ENCODE measurements at places on chromosomes 2 and 18.

DNA sequence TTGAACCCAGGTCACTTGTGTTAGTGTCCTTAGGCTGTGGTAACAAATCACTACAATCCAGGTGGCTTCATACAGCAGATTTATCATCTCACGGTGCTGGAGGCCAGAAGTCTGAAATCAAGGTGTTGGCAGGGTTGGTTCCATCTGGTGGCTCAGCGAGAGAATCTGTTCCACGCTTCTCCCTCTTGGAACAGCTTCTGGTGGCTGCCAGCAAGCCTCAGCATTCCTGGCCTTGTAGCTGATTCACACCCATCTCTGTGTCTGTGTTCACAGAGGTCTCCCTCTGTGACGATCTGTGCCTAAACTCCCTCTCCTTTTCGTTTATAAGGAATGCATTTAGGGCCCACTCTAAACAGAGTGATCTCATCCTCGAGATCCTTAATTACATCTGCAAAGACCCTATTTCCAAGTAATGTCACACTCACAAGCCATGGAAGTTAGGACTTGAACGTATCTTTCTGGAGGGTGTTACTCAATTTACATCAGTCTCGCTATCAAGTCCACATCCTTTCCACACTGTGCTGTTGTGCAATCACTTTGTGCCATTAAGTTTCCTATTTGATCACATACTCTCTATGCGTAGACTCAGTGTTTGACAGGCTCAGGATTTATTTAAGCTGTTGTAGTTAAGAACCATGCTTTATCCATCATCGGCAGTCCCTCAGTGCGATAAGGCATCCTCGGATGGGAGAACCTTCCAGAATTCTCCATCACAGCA, 164.4 kb downstream of the SOCS6 start:
- no peak for DNase-seq

- peak; percentile 78 for DNase-seq
Measured at GRCh38 chr2:8576525-8577167, 105.2 kb upstream of the ID2 start.

GRCh38 chr2:78967294-78967693, 58.2 kb upstream of the REG3G start:
- no peak for DNase-seq

DNA sequence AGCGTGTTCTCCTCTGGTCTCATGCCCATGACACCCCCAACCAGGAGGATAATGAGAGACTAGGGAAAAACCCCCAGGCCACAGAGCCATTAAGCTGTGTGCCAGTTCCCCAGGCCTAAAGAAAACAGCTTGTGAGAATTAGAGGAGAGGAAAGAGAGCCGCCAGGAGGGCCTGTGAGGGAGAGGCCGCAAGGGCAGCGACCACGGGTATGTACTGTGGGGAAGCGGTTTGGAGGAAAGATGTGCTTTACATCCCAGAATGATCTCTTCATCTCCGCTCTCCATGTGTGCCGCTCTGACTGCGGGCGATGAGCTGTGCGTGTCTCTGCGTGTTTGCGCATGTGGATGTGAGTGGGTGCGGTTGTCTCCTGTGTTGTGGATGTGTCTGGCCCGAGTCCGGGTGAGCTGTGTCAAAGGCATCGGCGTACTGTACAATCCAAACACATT, 82.9 kb downstream of the DYSF start:
- no peak for DNase-seq

DNA sequence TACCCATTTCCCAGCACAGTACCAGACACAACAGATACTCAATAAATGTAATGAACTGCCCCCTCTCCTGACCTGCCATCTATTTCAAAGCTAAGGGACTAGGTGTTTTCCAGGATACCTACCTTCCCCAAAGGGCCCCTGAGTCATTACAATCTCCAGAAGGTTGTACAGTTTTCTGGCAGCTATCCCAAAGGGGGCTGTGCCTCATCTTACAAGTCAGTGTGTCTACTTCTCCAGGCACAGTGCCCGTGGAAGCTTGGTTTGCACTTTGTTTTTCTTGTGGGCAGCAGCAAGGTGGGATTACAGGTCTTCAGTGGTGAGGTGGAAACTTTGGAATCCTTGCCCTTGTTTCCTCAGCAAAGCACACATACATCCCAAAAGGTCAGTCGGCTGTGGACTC, 62.8 kb upstream of the CYP26B1 start:
- no peak for DNase-seq

DNA sequence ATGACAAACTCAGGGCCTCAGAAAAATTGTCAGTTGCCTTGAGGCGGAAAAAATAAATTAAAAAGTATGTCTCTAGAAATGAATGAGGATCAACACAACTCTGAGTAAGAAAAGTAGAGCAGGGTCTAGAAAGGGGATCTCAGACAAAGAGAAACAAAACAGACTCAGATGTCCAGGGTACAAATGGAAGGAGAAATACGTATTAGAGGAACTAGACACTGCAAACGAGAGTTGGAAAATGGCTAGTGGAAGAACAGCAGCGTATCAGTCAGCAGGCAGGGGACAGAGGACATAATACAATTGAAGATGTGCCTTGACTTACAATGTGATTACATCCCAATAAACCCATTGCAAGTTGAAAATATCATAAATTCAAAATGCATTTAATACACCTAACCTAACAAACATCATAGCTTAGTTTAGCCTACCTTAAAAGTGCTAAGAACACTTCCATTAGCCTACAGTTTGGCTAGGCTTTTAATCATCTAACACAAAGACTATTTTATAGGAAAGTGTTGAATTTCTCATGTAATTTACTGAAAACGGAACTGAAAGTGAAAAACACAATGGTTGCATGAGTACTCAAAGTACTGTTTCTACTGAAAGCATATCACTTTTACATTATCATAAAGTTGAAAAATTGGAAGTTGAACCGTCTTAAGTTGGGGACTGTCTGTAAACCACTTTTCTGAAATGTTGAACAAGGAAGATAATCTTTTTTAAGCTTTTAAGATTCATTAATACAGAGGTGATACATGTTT, 182.8 kb downstream of the NBAS start:
- no peak for DNase-seq

DNA sequence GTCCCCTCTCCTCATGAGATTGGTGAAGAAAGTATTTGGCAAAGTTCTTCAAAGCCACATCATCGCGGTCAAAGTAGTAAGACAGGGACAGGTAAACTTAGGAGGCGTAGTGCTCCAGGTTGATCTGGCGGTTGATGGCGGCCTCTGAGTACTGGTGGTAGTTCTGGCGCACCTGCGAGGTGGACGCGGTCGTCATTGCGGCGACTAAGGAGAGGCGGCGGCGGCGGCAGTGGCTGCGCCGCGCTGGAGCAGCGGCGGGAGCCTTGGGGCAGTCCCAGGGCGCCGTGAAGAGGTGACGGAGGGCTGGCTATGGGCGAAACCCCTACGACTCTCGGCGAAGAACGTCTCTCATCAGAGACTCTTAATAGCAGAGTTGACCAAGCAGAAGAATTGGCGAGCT, 107.2 kb upstream of the UBE2E3 start:
- DNase-seq = no peak

- no peak for DNase-seq
Measured at GRCh38 chr18:35095983-35096676, 54.9 kb downstream of the MAPRE2 start.

DNA sequence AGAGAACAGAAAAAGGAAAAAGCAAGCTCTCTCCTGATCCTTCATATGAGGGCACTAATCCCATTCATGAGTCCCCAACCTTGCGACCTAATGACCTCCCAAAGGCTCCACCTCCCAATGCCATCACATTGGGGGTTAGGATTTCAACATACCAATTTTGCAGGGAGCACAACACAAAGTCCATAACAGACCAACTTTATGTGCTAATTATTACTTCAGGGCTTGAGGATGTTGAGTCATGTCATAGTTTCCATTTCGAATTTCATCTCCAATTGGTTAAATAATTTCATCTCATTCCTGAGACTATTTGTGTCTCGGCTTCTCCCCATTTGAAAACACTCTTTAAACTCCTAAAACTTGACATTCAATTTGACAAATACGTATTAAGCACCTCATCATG, 69.9 kb upstream of the KLF7 start:
- no peak for DNase-seq

GRCh38 chr2:71714601-71715240, 261.4 kb downstream of the DYSF start:
- DNase-seq = no peak

DNA sequence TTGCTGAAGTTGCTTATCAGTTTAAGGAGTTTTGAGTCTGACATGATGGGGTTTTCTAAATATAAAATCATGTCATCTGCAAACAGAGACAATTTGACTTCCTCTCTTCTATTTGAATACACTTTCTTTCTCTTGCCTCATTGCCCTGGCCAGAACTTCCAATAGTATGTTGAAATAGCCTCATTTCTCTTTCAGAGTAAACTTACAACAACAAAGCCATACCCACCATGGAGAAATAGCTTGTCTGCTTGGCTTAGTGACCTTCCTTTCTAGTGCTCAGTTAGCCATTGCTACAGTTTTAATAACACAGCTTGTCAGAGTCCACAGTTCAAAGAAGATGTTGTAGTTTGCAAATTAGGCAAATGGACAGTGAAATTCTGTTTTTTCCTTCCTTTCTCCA, 228.0 kb downstream of the ETAA1 start:
- DNase-seq = no peak

DNA sequence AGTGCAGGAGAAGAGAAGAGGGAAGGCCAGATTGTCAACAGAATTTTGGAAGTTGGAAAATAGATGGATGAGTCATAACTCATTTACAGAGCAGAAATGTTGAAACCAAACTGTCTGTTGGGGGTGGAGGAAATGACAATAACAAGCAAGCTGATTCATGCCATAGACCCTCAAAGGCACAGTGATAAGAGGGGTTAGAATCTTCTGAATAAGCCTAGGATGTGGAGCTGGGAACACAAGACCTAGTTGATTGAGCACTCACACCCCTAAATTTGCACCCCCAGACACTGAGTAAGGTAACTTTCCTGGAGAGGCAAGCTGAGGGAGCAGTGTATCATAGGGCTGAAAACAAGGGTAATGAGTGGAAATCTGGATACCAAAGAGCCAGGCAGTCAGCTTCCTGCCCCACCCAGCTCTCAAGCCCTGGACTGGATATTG, 141.4 kb downstream of the SCG2 start:
- peak; percentile 19 for DNase-seq

- no peak for DNase-seq
Measured at GRCh38 chr2:196173505-196173904, 2.1 kb upstream of the STK17B start.

- no peak for DNase-seq
Measured at GRCh38 chr2:122070241-122070731, 314.8 kb downstream of the TSN start.

DNA sequence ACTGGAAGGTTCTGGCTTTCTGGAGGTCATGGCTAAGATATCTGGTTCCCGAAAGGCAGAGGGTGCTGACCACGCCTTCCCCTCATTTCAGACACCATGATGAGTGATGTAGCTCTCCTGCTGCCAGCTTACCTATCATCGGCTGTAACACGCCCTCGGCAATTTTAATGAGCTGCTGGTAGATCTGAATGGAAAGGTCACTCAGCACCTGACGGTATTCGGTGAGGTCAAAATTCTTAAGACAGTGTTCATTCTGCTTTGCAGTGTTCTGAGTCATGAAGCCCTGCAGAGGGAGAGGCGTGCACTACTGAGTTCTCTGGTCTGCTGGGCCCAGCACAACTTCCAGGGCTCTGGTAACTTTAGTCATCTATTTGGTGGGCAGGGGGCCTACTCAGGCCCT, 25.7 kb upstream of the ACAA2 start:
- no peak for DNase-seq

GRCh38 chr2:28271919-28272250, 120.8 kb upstream of the FOSL2 start:
- no peak for DNase-seq

DNA sequence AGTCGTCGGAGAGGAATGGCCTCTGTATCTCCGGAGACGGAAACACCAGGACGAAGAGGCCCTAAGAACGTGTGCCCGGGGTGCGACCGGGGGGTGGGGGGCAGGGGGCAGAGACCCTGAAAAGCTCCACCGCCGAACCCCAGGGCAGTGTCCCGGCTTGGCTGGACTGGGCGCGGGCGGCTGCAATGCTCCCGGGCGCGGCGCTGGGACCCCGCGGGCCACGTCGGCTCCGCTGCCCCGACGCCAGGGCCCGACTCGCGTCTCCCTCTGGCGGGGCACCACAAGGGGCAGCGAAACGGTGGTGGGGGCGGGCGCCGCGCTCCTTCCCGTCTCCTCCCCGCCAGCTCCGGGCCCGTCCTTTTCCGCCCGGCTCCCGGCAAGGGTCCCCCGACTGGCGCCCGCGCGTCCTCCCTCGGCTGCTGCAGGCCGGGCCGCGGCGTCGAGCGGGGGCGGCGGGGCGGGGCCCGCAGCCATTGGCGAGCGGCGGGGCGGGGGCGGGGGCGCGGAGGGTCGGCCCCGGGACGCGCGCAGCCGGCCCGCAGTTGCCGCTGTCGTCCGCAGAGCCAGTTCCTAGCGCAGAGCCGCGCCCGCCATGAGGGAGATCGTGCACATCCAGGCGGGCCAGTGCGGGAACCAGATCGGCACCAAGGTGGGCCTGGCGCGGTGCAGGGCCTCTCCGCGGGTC, at the start of gene TUBB6:
TSS of gene TUBB6 (plus strand) at position 541 of the 685 bp plus-strand sequence. CDS start at position 593, 52 bp downstream.
- peak; percentile 86 for DNase-seq

- DNase-seq = no peak
Measured at GRCh38 chr2:65746931-65747675, 314.7 kb upstream of the SPRED2 start.

DNA sequence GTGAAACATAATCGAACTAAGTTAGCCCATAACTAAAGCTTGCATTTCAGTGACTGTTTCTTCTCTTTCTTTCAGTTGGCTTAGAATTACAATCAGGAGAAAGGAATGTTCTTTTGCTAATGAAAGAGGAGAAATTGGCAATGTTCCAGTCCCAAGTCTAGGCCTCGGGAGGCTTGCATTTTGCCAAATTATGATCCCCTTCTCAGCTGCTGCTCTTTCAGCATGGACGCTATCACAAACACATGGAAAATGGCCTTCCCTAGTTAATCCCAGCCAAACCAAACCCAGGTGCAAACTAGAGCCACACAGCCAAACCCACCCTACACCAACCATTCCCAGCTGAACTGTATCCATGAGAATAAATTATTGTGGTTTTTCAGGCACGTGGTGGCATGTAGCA, 605.2 kb upstream of the LRRTM4 start:
- DNase-seq = no peak

DNA sequence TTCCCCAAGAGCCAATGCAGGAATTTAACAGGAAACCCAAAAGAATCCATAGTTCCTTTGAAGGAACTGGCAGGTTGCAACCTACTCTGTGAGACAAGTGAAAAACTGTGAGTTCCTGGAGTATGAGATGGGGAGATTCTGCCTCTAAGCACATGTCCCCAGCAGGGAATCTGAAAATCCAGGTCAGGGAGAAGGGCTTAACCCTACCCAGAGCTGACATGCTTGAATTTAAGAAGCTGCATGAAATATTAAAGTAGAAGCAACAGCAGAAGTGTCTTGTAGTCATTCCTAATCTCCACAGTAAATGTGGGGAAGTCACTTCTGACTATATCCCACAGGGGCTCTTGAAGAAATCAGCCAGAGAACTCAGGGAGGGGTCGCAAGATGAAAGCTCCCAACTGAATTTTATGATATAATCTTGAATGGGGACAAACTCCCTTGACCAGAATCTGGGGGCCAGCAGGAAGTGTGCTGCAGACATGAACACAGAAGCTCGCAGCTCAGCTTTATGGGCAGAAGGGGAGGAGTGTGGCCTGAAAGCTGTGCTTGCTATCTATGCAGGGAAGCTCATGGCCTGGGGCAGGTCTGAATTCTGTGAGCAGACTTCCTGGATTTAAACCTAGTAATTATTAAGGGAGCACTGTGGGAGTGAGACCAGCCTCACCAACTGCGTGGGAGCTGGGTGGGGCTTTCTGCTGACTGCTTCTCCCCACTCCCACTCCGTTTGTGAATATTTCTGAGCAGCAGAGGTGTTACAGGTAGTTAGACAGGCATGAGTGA, 184.1 kb upstream of the KYNU start:
- peak; percentile 69 for DNase-seq

GRCh38 chr2:174046172-174046571, 81.0 kb upstream of the SP3 start:
- DNase-seq = no peak
